CD8-positive, alpha-beta memory T cell (primary cell): ENCODE measurements at places on chromosomes 6 and 20. TPM values are rescaled to one million over a fixed set of nuclear protein-coding genes. Genes with fewer than 3 reads are reported as not detected.

GRCh38 chr20:7087803-7088202 lies 320.3 kb downstream of the BMP2 start:
- no peak for DNase-seq

DNA sequence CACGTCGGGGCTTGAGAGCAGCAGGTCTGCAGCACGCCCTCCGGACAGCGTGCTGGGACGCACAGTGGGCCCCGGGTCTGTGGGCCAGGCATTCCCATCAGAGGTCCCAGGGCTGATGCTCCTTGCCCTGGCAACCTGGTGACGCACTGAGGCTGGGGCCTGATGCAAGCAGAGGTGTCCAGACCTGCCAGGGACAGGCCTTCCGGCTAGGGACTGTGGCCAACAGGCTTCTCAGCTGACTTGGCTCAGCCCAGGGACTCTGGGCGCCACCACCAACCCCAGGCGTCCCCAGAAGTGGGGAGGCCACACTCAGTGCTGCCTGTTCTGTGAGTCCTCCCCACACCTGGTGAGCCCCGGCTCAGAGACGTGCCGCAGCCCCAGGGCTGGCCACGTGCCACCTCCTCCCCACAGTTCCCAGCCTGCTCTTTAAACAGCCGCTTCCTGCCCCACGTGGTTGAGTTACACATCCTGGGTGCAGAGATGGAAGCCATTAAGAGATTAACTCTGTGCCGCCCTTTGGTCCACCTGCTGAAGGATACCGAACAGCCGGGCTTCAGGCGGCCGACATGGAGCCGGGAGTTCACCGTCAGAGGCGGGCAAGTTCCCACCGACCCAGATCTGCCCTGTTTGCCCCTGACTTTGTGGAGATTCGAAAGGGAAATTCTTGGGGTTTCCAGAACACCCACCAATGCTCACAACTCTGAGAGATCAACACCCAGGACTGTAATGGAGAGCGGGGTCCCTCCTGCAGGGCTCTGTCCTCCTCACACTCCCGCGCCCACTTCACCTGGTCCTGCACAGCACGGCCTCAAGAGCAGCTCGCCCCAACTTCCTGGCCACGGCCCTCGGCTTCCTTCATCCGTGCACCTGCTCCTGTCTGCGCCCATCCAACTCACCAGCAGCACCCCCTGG lies 37.6 kb upstream of the ZBP1 start:
- DNase-seq, result peak; percentile 53

DNA sequence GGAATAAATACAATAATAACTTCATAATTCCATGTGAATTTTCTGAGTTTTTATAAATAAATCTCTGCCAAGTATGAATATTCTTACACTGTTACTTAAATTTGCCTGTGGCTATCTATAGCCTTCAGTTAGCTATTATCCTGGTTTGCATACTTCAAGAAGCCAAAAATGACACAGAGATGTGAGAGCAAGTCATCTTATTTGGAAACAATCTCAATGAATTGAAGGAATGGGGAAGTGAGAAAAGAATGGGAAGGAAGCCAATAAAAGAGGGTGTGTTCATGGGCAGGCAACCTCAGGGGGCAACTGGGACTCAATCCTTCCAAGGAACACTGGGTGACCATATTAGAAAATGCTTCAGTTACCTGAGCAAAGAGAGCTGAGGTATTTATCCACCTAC lies 9.9 kb downstream of the HAO1 start:
- DNase-seq, result no peak

The ADGRF4 gene
- polyA plus RNA-seq, result not detected

The SLC12A5 gene
- not detected for polyA plus RNA-seq

The MLIP gene
- polyA plus RNA-seq, result not detected

The LYRM2 gene
- 85.6 TPM for polyA plus RNA-seq

The MUC22 gene
- polyA plus RNA-seq, result not detected

The CGA gene
- polyA plus RNA-seq, result not detected
